ENCODE measurements at places on chromosomes 2 and 18.

- no peak for DNase-seq
Measured at GRCh38 chr2:13666582-13667414, 950.1 kb downstream of the TRIB2 start.

GRCh38 chr2:145086910-145087309 is 567.0 kb upstream of the ZEB2 start:
- DNase-seq: no peak

- no peak for DNase-seq
Measured at GRCh38 chr2:134778372-134778771, 59.6 kb upstream of the TMEM163 start.

GRCh38 chr2:134912361-134912760 is 6.3 kb upstream of the CCNT2 start:
- no peak for DNase-seq

GRCh38 chr2:15173501-15173900 is 387.6 kb downstream of the NBAS start:
- no peak for DNase-seq

DNA sequence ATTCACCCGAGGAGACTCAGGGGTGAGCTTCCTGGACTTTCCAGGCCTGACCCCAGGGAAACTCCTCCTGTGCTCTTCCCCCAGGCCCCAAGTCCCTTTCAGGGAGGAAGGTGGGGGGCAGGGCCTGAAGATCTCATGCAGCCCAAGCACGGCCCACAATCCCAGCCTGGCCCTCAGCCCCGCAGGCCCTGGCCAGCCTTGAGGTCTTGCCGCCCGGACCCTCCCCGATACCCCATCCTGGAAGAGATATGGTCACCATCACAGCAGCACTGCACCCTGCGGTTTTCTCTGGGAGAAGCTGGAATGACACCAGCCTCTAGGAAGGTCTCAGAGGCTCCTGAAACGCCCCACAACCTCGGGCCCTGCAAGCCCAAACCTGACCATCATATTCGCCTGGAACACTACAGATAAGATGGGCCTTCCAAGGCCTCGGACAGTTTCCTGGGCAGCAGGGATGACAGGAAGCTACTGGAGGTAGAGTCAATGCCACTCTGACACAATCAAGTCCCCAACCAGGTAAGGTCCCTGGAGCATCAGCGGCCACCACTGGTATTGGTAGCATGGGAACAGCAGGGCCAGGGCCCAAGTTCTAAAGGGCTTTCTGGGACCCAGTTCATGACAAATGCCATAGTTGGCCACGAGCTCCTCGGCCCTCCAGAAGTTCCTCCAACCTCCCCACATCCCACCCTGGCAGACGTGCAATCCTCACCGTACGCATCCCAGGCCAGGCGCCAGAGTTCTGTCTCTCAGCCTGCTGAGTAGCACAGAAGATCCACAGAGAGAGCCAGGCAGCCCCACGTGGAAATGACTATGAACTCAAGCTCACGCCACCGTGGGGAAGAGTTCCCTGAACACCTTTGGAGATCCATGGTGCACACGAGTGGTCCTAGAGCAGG is 8.6 kb downstream of the SDC1 start:
- DNase-seq: no peak

- no peak for DNase-seq
Measured at GRCh38 chr18:48791636-48792105, 159.1 kb downstream of the SMAD7 start.
